ENCODE measurements at places on chromosomes 4 and X.
A peak's percentile ranks its signal among the peaks of the same experiment; 100 is the strongest.

GRCh38 chrX:132820675-132821074 lies 137.8 kb downstream of the HS6ST2 start:
- no peak for DNase-seq

DNA sequence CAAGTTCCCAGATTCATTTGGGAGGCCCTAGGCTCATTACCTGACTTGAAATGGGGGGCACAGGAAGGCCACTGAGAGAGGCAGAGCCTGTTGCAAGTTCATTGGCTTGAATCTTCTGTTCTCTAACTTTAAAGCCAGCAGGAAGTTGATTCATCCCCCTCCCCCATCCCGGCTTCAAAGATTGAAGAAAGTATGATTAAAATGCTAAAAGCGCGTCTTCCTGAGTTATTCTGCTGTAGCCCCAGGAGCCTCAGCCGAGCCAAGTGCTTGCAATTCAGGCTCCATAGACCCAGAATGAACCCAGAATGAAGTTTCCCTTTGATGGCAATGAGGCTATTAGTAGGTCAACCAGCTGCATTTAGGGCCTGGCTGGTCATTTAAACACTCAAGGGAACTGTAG lies 14.7 kb downstream of the CHST7 start:
- DNase-seq = peak; percentile 50

DNA sequence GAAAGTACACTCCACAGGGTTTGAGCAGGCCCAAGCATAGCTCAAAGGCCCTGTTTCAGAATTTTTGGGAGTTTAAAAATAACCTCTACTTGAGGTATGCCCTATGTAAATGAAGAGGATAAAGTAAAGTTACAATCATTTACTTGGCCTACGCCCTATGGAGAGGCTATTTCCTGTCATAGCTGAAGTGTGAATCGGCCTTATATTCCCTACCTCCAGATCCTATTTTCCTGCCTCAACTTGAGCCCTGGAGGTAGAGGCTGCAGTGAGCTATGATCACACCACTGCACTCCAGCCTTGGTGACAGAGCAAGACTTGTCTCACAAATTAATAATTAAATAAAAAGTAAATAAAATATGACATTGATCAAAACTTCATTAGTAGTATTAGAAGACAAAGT lies 11.5 kb upstream of the TXLNG start:
- no peak for DNase-seq

GRCh38 chr4:145195167-145195952 lies 15.0 kb upstream of the OTUD4 start:
- DNase-seq = no peak

DNA sequence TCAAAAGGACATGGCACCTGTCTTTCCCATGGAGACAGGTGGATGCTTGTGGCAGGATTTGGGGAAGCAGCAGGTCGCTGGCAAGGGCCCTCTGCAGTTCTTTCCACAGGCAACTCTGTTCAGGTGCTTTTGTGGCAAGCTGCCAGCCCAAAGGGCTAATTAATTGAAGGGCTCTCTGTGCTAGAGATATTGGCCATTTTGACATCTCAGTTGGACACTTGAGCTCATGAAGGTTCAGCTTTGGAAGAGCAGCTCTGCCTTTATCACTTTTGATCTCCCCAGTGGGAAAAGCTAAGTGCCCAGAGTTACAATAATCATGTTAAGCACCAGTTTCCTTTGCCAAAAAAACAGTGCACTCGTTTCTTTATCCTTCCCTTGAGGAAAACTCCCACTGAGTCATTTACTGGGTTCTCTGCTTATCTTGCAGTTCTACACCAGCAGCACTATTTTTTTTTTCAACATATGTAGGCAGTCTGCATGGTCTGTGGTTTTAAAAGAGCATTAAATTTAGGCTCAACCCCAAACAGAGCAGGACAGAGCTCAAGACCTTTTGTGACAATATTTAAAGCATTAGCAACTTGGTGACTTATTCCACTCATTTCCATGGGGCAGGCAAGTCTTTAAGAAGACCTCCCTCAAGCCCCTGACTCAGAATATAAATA lies 336.4 kb upstream of the RASGEF1B start:
- DNase-seq = peak; percentile 57

DNA sequence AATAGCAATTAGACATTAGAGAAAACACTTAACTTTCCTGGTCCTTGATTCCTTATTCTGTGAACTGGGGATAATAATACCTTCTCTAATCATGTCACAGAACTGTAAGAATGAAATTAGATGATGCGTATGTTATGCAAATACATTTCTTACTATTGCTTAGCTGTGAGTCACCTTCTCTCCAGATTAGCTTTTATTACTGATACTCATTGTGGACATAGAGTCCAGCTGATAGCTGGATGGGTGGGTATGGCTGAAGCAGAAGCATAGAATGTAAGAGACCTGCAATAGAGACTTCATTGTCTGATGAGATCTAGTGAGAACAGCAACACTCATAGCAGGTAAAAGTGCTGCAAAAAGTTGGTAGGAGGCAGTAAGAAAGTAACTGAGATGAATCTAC lies 437.2 kb upstream of the ZFP42 start:
- DNase-seq = no peak

DNA sequence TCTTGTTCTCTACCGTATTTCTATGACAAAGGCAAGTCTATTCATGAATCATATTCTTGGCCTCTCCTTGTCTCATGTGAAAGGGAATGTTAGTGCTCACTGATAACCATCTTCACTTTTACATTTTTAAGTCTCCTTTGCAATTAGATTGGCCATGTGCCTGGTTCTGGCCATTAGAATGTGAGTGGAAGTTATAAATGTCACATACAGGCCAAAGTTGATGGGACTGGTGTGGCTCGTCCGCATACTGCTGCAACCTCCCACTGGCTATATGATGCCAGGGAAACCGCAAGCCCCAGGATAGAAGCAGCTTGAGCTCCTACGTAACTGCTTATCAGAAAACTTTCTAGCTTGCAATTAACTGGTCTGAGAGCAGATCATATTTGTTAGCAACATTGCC lies 86.1 kb downstream of the MAGEC1 start:
- no peak for DNase-seq

DNA sequence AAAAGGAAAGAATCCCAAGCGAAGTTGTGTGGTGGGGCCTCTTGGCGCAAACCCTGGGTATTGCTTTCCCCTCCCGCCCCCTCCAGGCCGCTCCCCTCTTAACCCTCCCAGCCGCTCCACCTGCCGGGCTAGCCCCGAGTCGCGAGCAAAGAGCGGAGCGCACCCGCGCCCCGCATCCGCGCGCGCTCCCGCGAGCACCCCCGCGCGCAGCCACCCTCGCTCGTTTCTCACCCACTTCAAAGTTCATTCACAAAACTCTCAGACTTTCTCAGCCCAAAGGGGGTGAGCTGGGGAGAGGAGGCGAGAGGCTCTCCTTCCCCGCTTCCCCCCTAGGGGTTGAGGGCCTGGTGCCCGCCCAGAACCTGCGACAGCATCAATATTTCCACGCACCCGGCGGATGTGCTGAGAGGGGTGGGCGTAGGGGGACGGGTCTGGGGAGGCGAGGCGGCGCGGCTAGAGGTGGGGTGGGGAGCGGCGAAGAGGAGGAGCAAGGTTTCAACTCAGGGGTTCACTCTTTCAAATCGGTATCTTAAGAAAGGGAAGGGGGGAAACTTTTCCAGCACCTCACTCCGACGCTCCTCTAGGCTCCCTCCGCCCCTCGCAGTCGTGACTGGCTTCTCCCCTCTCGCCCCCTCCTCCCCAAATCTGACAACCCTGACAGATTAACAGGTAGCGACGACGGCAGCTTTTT lies 1.8 kb downstream of the MAML3 start:
- no peak for DNase-seq

DNA sequence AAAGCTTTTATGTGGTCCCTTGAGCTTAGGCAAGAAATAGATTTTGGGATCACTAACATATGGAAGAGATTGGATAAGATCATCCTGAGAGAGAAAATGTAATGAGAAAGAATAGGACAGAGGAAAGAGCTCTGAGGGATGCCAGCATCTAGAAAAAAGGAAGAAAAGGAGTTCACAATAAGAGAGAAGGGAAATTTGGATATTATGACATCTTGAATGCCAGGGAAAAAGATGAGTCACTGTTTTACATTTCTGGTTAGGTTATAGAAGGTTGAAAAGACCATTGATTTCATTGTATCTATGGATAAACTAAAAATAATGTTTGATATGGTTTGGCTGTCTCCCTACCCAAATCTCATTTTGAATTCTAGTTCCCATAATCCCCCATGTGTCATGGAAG lies 208.5 kb downstream of the MAD2L1 start:
- no peak for DNase-seq

- no peak for DNase-seq
Measured at GRCh38 chr4:163544407-163545038, 50.0 kb downstream of the TMA16 start.

DNA sequence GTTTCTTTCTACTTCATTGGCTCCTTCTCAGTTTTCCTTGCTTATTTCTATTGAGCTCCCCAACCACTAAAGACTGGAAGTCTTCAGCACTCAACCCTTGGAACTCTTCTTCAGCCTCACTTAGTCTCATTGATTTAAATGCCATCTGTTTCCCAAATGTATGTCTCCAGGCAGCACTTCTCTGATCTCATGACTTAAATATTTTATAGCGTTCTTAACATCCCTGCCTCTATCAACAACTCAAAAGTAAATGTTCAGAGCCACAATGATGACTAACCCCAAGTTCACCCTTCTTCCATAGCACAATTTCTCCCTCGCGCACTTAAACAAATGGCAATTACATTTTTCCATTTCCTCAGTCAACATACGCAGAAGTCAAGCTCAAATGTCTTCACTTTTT lies 1393.3 kb downstream of the ARAP2 start:
- DNase-seq = no peak

GRCh38 chr4:110480031-110480549 lies 4.1 kb downstream of the ENPEP start:
- peak; percentile 97 for DNase-seq

DNA sequence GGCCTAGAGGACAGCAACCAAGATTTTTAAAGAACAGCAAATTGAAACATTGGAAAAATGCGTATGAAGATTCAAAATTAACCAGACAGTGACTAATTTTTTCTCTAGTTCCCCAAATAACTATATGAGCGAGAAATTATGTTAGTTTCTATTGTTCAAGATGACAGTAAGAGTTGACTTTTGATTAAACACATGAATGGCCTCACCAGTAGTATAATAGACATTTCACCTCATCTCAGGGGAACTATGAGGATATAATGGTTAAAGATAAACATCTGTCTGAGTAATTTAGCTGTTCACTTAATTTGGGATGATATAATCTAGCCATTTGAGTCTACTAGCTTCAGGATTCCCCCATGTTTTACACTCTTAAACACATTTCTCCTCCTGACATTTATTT lies 380.9 kb upstream of the NWD2 start:
- DNase-seq = no peak

DNA sequence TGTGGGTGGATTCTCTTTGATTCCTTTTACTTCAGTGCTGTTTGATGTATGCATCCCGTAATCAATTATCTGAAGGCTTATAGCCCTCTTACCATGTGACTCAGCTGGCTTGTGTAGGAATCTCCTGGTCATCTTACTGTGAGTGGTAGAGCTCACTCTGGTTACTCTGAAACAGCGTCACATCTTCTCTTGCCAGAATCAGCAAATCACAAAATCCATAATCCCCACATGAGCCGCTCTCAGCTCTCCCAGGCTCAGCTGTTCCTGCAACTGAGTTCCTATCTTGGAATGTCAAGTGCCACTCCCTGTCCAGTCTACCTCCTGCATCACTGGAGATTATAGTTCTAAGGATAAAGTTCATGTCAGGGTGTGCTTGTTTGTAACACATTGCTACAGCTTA lies 278.0 kb downstream of the FBXO8 start:
- DNase-seq = no peak

DNA sequence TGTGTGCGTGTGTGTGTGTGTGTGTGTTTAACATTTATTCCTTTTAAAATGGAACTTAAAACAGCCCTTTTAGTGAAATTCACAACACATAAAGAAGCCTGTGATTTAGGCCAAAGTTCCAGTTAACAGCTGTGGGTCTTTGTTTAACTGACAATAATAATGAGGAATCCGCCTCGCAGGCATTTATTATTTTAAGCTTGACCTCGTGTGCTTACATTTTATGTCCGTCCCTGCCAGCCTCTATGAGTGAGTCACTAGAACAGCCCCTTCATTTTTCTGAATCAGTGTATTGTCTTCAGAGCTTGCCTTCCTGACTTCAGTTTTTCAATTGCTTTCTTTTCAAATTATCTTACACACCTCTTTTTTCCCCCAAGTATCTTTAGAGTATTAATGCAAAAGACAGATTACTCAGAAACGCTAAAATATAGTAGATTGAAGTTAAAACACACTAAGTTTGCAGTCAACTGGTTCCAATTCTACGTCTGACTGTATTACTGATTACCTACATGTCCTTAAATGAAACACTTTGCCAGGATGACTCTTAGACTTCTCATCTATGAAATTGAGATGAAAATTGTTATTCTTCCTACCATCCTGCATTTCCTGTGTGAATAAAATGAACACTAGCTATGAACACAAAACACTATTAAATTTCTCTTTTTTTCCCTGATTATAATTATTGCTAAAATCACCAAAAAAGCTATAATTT lies 319.6 kb upstream of the HS3ST1 start:
- peak; percentile 80 for DNase-seq

DNA sequence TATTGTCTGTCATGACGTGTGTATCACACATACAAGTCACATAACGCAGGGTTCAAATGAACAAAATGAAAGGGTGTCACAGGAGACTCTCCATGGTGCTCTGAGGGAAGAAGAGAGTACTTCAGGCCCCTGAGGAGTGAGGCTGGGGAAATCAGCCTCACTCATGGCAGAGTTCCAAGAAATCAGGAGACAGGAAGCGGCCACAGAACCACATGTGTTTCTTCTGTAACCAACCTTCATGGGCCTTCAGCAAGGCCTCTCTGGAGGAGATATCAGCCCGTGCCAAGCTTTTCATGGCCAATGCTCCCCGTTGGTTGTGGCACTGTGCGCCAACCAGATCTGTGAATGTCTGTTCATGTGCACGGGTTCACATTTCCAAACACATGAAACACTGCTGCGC lies 76.0 kb downstream of the NAT8L start:
- DNase-seq = no peak

GRCh38 chrX:120372667-120373370 lies 10.9 kb downstream of the ATP1B4 start:
- peak; percentile 27 for DNase-seq

- DNase-seq = no peak
Measured at GRCh38 chr4:2068198-2068470, 9.0 kb downstream of the NAT8L start.

DNA sequence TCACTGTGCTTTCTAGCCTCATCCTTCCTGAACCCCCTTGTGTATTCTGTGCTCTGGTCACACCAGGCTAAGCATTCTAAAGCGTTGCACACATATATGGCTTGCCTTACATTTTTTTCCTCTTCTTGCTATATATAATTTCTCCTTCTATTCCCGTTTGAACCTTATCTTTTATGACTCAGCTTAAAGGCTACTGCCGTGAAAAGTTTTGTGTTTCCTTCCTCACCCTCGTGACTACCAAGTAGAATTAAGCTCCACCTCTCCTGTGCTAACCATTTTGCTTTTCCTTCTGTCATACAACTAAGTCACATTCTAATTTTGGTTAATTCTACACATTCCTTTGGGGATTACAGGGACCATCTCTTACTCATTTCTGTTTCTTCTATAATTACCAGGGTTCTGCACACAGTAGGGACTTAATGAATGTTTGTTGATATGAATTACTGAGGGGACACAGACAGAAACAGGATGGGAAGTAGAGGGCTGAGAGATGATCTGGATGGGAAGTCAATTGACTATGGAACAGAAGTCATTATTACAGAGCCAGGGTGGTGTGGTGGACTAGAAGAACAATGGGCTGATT lies 67.1 kb downstream of the DOCK11 start:
- DNase-seq = no peak

Data from stromal cell of bone marrow (primary cell).